ENCODE measurements at places on chromosomes 13 and 19.

DNA sequence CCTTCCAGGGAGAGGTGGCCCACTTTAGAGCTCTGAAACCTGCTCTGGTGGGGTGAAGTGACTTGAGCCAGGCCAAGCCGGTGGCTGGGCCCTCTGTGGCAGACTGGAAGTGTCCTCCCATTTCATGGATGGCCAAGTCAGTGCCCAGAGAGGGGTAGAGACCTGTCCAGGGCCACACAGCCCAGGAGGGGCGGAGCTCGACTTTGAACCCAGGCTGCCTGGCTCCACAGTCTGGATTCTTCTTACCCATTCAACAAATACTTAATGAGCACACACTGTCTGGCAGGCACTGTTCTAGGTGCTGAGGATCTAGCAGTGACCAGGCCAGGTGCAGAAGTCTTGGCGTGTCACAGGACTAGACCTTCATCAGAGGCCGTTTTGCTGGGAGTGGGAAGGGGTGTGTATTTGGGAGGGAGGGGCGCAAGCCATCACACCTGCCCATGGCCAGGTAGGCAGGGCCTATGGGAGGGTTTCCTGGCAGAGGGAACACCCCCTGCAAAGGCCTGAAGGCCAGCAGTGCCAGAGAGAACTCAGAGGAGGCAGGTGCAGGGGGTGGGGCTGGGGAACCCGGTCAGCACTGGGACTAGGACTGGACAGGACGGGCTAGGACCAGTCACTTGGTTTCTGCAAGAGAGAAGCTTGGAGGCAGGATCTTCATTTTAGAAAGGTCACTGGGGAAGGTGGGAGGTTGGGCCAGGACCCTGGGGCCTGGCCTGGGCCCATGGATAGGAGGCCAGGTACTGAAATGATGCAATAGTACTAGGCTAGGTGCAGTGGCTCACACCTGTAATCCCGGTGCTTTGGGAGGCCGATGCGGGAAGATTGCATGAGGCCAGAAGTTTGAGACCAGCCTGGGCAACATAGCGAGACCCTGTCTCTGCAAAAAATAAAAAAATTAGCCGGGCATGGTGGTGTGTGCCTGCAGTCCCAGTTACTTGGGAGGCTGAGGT, 31.8 kb downstream of the DNM2 start:
- DNase-seq = peak; percentile 8

DNA sequence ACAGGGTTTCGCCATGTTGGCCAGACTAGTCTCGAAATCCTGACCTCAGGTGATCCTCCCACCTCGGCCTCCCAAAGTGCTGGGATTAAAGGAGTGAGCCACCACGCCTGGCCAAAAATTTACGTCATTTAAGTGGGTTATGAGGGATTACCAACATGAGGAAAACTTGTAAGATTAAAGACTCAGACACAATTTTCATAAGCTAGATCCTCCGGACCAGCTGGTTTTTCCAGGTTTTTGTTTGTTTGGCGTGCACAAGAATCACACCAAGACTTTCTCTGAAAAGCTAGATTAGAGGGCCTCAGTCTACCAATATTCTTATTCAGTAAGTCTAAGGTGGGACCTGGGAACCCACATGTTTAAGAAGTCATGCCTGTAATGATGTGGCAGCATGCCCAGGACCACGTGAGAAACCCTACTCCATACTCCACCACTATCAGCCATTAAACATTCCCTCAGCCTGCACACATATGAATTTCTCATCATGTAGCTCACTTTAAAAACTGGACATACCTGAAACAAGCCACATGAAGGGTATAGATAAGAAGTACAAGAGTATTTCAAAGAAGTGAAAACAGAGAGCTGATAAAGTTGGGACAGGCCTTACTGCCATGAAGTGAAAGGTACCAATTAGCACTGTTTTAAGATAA, 25.7 kb downstream of the DIAPH3 start:
- DNase-seq = no peak

GRCh38 chr19:980133-980998, 3.8 kb upstream of the WDR18 start:
- DNase-seq = no peak

DNA sequence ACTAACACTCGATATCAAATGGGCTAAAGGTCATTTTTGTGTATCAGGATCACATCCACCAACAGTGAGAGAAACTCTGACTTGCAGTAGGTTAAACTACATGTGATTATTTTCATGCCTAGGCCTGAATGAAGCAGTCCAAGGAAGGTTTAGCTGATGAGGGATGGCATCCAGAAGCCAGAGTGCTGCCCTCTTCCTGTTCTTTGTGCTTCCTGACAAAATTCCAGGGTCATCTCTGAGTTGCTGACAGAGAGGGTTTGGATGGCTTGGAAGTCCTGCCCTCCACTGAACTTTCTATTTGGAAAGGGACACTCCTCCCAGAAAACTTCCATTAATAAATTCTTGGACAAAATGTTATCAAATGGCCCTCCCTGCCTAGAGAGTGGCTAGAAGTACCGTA, 728.3 kb upstream of the SLC10A2 start:
- no peak for DNase-seq

GRCh38 chr19:35601971-35602370, 10.6 kb upstream of the HAUS5 start:
- DNase-seq = no peak

GRCh38 chr13:99898421-99898820, 73.1 kb downstream of the ZIC5 start:
- DNase-seq = no peak

DNA sequence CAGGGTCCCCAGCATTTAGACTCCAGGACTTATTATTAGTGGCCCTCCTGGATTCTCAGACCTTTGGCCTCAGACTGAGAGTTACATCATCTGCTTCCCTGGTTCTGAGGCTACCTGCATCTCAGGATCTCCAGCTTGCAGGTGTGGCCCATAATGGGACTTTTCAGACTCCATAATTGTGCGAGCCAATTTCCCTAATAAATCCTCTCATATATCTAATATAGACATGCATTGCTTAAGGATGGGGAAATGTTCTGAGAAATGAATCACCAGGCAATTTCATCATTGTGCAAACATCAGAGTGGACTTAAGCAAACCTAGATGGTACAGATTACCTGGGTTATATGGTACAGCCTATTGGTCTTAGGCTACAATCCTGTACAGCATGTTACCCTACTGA, 116.5 kb upstream of the FBXL3 start:
- DNase-seq = no peak

- no peak for DNase-seq
Measured at GRCh38 chr13:102852556-102852955, 6.7 kb downstream of the ERCC5 start.

- no peak for DNase-seq
Measured at GRCh38 chr13:63041640-63042414, 1626.2 kb upstream of the PCDH20 start.

GRCh38 chr13:113086991-113087922, 18.3 kb upstream of the F7 start:
- DNase-seq = no peak

DNA sequence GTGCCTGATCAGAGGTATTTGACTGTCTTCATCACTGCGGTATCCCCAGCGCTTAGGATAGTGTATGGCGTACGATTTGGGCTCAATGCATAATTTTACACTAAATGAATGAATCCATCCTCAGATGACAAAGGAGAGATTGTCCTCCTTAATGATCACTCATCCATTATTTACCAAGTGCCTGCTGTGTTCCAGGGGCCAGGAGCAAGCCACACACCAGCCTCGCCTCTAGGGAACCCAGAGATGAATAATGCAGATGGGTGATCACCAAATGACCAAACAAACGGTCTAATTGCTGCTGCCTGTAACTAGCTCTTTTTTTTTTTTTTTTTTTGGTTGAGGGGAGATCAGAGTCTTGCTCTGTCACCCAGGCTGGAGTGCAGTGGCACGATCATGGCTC, 5.9 kb upstream of the GPR32 start:
- no peak for DNase-seq

DNA sequence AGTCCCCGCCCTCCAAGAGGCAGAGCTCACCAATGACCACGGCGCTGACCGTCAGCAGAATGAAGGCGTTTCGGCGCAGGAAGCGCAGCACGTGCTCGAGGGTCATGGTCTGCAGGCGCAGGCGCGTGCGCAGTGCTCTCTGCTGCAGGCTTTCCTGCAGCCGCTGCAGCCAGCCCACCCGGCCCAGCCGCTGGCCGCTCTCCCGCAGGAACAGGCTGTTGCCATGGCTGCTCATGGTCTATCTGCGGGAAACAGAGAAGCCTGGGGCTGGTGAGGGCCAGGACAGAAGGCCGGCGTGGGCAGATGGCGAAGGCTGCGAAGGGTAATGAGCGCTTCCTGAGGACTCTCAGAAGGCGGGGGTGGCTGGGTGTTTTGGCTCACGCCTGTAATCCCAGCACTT, 7.0 kb downstream of the SLC1A6 start:
- DNase-seq = no peak

GRCh38 chr13:98959291-98959690, 18.6 kb downstream of the DOCK9 start:
- no peak for DNase-seq

Data from AG20443 (cell line).